NCI-H187 treated with DMSO at 0.1 percent for 48 hours (cell line): ENCODE measurements at places on chromosomes 12 and 14.

GRCh38 chr14:53109105-53110041 is 43.8 kb downstream of the DDHD1 start:
- DNase-seq = peak; percentile 13

DNA sequence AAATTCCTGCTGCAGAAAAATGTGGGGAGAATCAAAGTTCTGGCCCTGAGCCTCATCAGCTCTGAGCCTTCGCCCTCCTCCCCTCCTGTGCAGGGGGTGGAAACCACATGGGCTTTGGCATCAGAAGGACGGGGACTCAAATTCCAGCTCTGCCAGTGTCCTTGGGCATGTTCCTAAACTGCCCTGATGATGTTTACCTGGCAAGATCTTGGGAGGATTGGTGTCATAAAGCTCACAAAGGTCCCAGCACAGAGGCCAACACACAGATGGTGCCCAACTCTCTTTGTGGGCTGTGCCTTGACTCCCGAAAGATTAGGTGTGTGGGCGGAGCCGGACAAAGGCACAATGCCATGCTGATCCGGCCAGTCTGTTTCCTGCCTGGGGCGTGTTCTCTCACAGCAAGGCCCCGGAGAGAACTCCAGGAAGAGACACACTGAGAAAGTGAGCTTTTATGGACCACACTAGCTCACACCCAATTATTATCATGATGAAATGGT is 20.5 kb upstream of the CLMN start:
- no peak for DNase-seq

- no peak for DNase-seq
These were observed at the start of gene DDHD1 for GRCh38 chr14:53152887-53153701. TSS of gene DDHD1 (minus strand) at chr14:53153323. CDS start at chr14:53153098, 225 bp downstream.

DNA sequence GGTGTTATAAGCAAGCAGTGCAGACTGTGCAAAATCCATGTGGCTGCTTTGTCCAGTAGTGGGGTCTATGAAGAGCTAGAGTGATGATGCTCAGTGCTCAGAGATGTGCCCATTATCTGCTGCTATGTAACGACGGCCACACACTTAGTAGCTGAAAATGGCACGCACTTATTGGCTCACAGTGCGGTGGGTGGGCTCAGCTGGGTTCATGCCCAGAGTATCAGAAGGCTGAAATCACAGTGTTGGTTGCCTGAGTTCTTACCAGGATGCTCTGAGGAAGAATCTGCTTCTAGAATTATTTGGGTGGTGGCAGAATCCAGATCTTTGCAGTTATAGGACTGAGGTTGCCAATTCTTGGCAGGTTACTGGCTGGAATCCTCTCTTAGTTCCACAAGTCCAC is 124.7 kb downstream of the SLC15A4 start:
- DNase-seq = no peak

- no peak for DNase-seq
These were observed 175.3 kb downstream of the TMEM121 start for GRCh38 chr14:105701456-105702274.

DNA sequence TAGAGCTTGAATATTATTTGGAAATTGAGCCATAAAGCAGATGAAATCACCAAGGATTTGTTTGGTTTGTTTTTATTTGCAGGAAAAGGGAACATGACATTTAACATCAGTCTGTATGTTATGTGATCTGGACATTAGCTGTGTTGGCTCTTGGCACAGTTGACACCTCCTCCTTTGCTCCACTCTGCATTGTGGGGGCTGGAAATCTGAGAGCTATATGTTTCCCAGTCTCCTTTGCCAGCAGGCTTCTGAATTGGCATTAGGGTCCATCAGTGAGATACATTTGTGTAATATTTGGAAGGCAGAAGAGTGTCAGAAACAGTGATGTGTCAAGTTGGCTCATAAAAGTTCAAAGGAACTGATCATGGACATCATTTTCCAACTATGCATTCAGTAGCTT is 322.1 kb upstream of the ATP2B1 start:
- no peak for DNase-seq

DNA sequence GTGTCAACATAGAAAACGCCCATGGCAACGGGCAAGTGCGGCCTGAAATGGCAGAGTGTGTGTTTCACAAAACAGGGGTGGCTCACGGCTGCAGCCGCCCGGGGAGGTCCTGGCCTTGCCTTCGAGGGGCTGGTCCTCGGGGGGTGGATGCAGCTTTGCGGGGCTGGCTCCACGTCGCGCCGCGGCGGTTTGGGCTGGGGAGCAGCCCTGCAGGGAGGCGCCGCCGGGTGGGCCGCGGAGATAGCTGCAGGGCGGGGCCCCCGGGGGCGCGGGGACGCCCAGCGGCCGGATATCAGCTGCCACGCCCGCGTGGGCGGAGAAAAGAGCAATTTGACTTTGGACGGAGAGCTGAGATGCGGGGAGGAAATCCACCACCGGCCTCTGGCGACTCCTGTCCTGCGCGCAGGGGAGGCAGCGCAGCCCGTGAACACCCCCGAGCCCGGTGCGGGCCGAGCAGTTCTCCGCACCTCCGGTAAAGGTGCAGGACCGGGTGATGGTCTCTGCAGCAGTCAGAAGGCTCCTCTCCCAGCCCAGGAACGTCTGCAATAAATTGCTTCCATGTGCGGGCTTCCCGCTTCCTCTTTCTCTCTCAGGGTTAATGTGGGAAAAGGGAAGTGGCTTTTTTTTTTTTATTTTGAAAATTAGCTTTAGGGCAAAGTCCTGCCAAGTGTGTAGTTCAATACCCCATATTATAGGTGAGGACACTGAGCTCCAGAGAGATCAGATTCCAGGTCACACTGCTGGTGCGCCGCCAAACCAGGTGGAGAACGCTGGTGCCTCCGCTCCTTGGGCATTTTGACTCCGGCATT is 110.5 kb downstream of the ARF6 start:
- no peak for DNase-seq

DNA sequence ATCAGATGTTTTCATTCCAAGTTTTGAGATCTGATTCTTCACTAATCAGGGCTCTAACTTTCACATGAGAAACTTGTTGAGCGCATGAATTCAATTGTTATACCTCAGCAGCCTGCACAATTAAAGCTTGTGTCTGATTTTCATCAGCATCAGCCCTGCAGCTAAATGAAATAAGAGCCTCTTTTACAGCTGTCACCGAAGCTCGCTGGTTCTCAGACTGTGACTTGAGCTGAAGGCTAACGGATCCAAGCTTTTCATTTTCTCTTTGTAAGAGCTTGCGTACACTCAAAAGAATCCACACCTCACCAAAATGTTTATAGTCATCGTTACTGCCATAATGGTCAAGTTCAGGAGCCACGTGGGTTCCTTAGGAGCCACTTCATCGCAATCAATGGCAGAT is 65.5 kb upstream of the BEGAIN start:
- no peak for DNase-seq

- DNase-seq = peak; percentile 44
These were observed 960 bp upstream of the LRFN5 start for GRCh38 chr14:41605550-41606281.

DNA sequence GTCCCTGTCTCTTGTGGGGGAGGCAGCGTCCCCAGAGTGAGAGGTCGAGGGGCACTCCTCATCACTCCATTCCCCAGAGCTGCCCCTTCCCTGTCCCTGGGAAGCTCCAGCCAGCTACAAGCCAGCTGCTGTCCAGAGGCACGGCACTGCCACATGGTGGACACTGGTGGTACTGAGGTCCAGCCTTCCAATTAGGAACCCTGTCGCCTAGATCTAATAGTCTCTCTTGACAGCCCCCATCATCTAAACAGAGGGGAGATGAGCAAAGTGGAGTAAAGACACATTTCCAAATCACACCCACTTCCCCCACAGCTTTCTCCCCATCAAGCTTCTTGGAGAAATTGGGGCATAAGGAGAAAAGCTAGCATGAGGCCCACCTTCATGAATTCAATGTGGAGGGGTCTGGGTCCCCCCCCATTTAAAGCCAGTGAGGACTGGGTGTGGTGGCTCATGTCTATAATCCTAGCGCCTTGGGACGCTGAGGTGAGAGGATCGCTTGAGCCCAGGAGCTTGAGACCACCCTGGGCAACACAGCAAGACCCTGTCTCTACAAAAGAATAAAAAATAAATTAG is 2.1 kb upstream of the INHBE start:
- peak; percentile 21 for DNase-seq

- no peak for DNase-seq
These were observed 259.2 kb upstream of the CRY1 start for GRCh38 chr12:107352347-107353081.

- DNase-seq = no peak
These were observed 185.8 kb downstream of the DUSP6 start for GRCh38 chr12:89166525-89166934.

DNA sequence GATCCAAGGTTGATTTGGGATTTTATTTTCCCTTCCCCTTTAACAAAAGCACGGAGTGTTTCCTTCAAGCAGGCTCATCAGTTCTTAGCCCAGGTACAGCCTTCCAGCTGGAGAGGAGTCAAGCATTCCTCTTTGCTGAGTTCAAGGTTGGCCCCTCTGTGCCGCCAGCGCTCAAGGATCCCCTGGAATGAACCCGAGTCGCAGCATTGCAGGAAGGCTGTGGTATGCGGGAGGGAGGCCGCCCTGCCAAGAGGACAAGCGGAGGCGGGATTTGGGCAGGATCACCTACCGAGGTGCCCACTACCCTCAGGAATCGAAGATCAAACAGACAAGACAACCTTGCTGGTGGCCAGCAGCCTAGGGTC is 53.9 kb upstream of the NCOR2 start:
- no peak for DNase-seq

DNA sequence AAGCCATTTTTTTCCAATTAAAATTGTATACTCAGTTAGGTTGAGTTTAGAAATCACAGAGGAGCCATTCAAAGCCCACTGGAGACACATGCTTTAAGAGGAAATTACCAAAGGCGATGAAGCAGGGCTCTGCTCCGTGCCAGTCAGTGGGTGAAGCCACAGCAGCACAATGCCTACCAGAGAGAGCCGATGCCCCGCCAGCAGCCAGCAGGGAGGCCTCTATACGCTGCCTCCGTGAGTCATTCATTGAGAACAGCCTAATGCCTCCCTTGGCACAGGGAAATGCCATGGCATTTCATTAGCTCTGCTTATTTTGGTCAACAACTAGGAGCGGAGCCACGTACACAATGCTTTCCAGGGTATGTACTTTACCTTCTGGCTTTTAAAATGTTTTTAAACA is 197.8 kb upstream of the FRMD6 start:
- no peak for DNase-seq
